ENCODE measurements at places on chromosomes 12 and 14.

DNA sequence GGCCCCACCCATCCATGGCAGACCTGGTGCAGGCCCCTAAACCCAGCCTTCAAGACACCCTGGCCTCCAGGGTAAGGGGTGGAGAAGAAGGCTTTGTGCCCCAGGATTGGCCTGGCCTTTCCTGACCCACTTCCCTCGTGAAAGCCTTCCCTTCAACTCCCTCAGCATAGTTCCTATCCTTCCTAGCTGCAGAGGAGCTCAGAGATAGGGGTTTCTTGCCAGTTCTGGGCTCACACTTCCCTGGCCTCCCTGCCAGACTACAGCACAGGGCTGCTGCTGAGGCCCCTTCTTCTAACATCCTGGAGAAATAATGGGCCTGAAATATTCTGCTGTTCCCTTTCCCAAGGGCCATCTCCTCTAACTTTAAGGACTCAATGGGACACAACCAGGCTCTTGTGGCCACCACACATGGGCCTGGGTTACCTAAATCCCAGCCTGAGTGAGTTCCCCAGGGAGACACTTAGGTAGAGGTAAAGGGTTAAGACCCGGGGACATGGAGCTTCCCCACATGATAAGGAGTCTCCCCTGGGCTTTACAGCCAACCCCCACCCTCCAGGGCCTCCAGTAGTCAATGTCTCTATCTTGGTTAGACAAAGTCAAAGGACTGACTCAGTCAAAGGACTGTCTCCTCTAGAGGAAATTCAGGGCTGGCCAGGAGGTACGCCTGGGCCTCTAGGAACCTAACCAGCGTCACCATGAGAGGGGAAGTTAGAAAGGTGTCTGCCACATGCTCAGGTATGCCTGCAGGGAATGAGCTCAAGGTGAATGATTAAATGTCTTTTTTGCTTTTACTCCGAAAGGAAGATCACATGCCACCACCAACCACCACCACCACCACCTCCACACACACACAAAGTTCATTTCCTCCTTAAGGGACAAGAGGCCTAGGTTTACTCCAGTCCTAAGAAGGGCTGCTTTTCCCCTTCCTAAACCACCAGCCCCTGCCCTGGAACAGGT, 7.1 kb downstream of the ZFP36L1 start:
- no peak for DNase-seq

DNA sequence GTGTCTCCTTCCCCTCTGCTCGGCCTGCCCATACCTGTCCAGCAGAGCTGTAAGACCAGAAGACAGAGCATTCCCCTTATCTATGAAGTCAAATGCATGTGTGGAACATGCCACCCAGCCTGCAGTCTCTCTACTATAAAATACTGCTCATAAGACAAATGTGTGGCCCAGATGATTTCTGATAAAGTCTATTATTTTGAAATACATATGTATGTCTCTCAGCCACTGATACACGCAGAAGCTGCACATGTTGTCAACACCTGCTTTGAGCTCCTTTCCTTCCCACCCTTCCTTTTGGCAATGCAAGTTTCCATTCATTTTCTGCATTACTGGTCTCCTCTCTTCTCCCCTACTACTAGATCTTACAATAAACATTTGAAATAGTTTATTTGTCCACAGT, 38.8 kb downstream of the NTF3 start:
- DNase-seq, result no peak

DNA sequence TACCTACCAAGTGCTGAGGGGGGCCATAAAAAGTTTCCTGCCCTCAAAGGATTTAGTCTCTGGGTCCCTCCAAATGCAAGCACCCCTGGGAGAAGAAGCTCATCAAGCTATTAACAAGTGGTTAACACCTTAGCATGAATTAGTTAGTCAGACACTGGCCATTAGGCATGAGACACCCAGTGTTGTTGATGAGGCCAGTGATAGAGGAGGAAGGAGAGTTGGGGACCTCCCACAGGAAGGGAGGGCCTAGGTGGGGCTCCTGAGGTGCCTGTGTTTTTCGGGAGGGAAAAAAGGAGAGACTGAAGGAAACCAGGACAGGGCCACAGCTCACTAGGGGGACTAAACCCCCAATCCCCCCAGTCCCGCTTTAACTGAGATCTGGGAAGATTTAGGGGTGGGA, 4.5 kb upstream of the KRT71 start:
- DNase-seq, result no peak

GRCh38 chr12:89029961-89030360, 322.3 kb downstream of the DUSP6 start:
- DNase-seq, result no peak

DNA sequence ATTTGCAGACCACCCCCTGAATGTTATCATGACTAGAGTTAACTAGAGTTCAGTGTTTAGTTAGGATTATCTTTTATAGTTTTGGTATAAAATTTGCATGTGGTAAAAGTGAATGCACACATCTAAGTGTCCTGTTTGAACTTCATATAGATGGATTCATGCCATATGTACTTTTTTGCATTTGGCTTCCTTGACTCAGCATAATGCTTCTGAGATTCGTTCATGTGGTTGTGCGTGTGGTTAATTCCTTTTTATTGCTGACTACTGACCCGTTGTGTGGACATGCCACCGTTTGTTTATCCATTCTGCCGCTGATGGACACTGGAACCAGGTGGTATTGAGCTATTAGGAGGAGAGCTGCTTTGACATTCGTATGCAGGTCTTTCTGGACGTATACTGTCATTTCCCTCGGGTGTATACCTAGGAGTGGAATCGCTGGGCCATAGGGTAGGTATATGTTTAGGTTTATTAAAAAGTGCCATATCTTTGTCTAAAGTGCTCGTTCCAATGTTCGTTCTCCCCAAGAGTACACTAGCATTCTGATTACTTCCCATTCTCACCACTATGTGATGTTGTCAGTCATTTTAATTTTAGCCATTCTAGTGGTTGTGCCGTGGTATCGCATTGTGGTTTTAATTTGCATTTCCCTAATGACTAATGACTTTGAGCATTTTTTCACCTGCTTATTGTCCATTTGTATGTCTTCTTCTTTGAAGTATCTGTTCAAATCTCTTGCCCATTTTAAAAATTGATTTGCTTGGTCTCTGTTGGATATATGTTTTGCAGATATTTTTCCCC, 37.7 kb downstream of the RIN3 start:
- peak; percentile 72 for DNase-seq

DNA sequence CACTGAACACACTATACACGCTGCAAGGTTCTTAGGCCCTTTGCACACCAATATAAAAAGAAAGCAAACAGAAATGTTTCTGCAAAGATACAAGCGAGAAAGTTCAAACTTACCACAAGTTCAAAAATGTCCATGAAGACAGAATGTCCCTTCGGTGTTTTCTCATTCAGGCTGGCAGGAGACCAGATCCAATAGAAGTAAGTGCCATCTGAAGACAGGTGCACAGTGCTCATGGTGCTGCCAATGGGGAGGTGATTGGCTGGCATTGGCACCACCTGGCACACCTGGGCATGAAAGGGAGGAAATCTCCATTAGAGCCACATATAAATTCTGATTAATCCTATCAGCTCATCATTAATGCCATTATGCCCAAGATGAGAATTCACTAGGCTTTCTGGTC, 76.3 kb downstream of the HECTD4 start:
- no peak for DNase-seq

DNA sequence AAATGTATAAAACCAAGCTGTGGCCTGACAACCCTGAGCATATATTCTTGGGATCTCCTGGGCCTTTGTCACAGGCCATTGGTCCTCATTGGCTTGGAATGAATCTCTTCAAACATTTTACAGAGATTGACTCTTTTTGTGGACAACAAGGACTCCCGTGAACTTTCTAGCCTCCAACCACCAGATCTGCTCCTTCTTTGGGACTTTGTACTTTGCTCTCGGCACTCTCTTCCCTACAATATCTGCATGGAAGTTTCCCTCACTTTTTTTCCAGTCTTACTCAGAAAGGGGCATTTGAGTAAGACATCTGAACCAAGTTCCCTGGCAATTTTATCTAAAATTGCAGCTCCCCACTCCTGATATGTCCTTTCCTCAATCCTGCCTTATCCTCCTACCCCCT, 158.8 kb downstream of the PHLDA1 start:
- DNase-seq, result no peak

DNA sequence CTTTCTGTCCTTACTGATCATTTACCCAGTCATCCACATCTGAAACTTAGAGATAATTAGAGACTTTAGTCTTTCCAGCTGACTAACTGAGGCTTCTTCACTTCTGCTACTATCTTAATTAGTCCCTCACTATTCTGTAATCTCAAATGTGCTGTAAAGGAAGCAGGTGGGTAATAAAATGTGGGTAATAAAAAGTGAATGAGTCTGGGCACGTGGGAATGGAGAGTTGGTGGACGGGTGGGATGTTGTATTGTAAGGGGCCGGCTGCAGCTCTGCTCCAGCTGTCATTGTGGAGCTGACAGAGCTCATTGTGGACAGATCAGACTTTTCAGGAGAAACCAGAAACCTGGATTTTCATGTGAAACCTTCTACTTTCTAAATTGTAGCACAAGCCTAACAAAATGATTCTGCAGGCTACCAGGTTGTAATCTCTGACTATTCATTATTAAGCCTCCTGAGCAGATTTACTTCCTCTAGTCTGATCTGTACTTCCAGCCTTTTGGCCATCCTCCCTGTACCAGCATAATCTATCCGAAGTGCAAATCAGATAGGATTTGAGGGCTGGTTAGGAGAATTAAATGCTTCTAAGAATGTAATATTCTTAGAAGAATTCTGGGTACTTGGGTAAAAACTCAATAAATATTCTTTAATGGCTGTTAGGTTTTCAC, 42.0 kb upstream of the BMAL2 start:
- DNase-seq, result no peak

- DNase-seq, result no peak
Measured at GRCh38 chr12:122841544-122842321, 6.5 kb downstream of the HIP1R start.

- peak; percentile 75 for DNase-seq
Measured at GRCh38 chr12:104641862-104642261, 185.1 kb downstream of the CHST11 start.

GRCh38 chr14:83356080-83356479, 1822.4 kb upstream of the SEL1L start:
- DNase-seq, result peak; percentile 17

GRCh38 chr14:29489911-29490425, 437.7 kb downstream of the PRKD1 start:
- no peak for DNase-seq

DNA sequence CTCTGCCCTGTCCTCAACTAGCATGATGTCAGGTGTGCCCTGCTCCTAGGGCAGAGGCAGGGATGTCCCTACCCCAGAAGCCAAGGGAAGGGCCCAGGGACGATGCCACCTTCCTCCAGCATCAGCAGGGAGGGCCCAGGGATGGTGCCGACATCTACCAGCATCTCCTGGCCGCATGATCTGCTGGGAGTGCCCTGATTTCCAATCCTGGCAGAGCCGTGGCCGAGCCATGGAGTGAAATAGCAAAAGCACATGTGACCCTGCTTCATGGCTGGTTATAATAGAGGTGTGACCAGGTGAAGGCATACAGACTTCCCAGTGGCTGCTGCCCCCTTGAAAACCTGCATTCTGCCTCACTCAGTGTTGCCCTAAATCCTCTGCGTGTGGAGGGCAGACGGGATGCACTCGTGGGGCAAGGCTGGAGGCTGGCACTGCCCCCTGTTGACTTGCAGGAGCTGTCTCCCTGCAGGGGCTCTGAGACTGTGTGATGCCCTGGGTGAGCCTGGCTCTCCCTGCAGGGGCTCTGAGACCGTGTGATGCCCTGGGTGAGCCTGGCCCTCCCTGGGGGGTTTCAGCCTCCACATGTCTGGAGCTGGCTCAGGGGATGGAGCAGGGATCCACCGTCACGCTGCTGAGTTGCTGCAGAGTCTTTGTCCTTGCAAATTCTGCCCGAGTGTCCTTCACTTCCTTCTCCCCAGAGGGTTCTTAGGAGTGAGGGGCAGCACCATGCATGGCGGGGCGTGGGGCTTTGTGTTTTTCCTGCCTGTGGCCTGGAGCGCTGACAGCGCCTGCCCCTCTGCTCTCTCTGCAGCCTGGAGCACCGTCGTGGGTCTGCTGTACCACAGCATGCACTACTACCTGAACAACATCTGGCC, 51.7 kb downstream of the ADGRD1 start:
- DNase-seq, result no peak

DNA sequence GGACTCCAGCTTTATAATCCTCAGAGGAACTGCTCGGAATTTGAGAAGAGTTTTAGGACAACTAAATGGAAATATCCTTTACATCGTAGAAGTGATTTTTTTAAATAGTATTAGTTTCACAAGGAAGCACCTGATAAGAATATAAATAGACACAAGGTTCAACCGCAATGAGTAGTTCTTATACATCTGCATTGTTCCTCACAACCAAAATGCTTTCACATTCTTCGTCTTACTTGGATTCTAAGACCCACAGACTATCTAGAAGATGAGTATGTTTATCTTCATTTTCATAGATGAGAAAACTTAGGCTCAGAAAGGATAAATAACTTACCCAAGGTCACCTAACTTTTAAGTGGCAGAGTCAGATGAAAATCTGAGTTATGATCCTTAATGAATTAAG, 469.0 kb downstream of the GALC start:
- DNase-seq, result no peak

GRCh38 chr14:59213368-59214315, 25.2 kb downstream of the DAAM1 start:
- no peak for DNase-seq

- DNase-seq, result no peak
Measured at GRCh38 chr14:95057851-95058250, 99.5 kb downstream of the DICER1 start.

- DNase-seq, result no peak
Measured at GRCh38 chr14:75432411-75432810, 4.6 kb downstream of the JDP2 start.

DNA sequence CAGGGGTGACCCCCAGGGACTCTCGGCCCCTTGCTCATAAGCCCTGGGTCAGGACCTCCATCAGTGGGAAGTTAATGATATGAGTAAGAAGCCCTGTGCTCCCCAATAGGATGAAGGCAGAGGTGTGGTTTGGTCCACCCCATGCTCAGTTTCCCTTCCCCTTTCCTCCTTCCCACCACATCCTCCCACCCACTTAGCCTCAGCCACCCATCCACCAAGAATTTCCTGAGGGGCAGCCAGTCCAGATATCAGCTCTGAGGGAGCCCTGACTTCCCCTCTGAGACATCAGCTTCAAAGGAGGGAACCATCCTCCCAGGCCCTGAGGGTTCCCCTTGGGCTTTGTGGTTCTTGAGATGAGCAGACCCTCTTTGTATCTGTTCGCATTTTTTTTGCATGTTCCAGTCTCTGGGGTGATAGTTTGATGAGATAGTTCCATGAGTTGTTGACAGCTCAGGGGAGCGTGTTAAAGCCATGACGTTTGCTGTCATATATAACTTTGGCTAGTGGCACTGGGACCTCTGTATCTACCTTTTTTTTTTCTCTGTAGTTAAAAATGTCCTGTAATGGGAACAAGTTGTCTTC, 71.2 kb downstream of the LGMN start:
- DNase-seq, result peak; percentile 92

- no peak for DNase-seq
Measured at GRCh38 chr12:89072294-89073026, 279.8 kb downstream of the DUSP6 start.

All from suppressor macrophage treated with lipopolysaccharide for 1 hour (primary cell).